Anterior cingulate cortex (tissue), 58 donors: ENCODE measurements at places on chromosomes 13 and 19.

DNA sequence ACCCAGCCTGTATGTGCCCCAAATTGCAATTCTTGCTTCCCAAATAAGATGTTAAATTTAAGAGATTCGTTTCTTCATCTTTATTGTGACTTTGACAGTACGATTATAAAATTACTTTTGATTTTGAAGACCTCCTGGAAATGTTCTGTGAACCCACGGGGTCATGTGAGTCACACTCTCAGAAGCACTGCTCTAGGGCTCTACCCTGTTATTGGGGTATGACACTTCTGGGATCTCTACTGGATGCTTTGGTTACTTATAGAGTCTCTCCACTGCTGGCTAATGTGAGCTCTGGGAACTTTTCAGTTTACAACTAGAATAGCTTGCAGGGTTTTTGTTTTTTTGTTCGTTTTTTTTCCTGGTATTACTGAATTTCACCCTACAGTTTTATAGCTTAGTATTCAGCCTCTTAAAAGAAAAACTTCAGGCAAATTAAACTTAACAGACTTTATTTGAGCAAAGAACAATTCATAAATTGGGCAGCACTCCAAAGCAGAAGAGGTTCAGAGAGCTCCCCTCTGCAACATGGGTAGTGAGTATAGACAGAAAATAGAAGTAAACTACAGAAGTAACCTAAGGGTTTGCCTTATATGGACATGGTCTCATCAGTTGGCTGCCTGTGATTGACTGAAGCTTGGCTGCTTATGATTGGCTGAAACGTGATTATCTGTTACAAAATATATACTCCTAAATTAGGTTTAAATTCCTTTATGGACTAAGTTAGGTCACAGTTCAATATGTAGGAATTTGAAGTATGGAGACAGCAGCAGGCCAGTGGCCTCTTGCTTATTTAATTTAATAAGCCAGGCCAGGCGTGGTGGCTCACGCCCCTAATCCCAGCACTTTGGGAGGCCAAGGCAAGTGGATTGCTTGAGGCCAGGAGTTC lies 28.5 kb upstream of the PSPC1 start:
- DNase-seq: no peak

DNA sequence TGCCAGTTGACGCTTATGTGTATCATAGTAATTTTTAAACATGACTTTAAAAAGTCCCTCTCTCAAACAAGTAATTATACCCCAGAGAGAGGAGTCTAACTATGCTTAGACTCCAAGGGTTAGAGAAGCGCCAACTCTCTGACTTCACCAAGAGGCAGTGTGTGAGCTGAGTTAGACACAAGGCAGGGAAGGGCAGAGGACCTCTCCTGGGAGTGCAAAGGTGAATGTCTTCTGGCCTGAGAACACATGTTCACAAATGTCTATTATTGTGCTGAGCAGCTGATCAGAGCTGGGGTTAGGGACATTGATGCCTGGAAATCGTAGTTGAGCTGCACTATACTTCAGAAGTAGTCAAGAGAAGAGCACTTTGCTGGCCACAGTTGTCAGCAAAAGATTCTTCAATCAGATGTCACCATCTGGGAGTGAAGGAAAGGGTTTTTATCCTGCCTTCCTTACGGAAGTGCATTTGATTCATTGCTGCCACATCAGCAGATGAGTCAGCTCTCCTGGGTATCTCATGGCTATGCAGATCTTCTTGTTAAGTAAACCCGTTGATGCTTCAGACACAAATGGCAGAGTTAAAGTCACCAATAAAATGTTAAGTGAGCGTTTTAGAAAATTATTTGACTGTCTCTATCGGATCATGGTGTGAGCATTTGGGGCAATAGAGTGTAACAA lies 283.2 kb upstream of the ARGLU1 start:
- DNase-seq: no peak

DNA sequence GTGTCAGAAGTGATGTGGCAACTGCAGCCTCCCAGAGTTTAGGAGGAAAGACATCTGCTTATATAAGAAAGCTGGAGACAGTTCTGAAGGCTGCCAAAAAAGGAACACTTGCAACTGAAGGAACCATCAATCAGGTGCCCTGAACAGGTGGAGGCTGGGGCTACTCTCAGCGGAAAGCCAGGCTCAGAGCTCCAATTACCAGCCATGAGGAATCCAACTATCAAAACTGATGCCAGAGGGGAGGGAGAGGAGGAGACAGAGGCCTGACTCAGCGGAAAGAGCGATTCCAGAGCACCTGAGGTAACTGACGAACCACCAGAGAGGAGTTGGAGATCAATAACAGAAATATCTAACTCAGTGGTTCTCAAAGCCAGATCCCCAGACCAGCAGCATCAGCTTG lies 24.3 kb downstream of the LEUTX start:
- no peak for DNase-seq

GRCh38 chr13:34207334-34207733 lies 389.4 kb downstream of the RFC3 start:
- DNase-seq: no peak

GRCh38 chr13:93769607-93770006 lies 543.0 kb downstream of the GPC6 start:
- no peak for DNase-seq

GRCh38 chr19:33291623-33292534 lies 10.5 kb downstream of the CEBPA start:
- no peak for DNase-seq

DNA sequence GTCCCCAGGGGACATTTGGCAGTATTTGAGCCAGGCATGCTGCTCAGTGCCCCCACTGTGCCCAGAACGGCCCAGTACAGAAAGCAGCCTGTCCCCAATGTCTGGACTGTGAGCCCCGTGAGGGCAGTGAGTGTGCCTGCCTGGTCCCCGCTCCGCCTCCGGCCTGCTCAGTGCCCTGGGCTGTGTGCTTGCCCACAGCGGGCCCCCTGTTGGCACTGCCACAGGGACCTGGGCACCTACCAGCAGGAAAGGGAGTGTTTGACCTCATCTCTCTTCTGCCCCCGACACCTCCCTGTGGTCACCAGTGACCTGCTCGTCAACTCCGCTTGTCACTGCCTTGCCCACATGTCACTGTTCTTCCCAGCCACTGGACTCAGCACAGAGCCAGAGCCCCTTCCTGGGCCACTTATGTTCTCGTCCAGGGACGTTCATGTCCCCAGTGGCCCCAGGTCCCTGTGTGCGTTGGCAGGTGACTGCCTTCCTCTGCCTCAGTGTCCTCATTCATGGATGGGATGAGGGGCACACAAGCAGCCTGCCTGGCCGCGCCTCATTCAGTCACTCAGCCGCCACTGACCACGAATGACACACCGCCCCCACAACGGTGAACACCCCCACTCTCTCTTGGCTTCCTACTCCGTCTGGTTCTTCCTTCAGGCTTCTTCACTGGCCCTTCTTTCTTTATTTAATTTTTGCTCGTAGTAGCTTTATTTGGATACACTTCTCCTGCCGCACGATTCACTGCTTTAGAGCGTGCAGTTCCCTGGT lies 2.8 kb downstream of the FZR1 start:
- no peak for DNase-seq

DNA sequence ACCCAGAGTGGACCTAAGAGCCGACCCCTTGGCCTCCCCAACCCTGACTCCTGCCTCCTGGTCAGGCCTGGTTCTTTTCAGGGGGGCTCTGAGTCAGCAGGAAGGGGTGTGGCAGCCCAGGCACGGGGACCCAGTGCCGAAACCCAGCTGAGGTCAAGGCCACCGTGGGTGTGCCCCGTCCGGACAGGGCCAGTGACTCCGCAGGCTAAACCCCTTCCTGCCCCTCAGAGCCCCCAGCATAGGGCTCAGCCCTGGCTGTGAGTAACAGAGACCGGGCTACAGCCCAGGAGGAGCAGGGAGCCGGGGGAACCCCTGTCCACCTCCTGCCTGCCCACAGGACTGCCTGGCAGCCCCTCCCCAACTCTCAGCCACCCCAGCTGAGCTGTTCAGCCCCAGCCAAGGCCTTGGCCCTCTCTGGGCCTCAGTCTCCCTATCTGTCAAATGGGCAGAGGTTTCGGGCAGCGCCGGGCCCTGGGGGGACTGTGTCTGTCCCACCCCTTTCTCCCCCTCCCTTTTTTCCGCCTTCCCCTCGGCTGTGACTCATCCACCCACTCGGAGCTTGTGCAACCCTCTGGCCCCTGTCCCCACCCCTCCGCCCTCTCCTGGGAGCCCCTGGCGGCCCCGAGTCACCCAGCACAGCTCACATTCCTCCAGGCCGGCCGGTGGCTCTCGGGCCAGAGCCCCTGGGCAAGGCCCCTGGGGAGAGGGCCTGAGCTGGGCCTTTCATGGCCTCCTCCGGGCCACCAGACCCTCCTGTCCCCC lies 8.6 kb downstream of the ZBTB7A start:
- DNase-seq: no peak

DNA sequence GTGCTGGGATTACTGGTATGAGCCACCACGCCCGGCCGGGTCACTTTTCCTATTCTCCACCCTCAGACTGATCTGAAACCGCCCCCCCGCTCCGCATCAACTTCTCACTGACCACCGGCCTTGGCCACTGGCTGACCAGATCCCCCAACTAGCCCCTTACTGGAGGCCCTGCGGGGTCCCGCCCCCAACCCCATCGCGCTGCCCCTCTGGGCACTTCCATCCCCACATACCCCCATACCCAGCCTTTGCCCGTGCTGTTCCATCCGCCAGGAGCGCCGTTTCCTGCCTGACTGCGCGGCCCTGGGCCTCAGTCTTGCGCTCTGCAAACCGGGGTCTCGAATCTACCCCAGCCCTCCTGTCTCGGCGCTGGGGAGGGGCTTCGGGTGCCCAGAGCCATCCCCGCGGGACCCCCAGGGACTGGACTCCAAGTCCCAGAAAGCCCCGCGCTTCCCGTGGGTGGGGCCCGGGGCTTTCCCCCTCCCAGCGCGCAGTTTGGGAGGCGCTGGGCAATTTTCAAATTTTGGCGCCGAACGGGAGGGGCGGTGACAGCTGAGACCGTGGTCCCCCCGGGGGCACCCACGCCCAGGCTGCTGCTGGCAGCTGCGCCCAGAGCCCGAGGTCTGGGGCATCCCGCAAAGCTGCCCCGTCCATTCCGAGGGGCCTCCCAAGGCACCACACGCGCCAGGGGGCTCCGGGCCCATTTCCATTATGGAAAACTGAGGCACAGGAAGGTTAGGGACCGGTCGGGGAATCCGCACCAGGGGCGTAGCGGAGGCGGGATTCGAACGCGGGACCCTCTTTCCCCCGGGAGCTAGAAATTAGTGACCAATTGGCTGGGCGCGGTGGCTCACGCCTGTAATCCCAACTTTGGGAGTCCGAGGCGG lies 5.2 kb upstream of the LMNB2 start:
- DNase-seq: no peak

DNA sequence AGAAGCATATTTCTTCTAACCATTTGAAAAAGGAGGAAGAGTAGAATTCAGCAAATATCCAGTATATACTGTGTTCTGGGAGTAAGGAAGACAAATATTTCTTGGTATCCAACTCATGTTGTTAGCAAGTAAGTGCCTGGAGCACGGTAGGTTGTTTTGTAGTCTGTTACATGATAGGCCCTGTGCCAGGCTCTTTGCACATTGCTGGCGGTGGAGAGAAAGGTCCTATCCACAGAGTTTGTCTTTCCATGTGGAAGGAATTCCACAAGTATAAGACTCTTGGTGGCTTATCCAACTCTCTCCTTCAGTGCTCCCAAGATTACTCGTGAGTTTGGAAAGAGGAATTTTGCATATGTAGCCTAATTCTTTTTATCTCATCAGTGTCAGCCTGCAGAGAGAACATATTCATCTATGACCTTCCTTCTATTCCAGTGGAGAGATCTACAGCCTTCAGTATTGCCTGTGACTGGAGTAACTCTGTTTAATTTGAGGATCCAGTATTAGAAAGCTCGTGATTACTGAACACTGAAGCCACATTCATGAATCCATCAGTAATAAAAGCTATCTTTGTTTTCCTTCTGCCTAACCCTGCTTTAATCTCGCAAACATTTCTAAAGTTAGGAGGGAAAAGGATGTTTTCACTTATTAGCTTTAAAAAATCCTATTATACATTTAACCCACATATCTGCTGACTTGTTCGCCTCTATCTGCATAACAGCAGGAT lies 183.9 kb upstream of the CSNK1A1L start:
- DNase-seq: no peak

GRCh38 chr19:30036154-30037129 lies 94.4 kb downstream of the URI1 start:
- DNase-seq: no peak

DNA sequence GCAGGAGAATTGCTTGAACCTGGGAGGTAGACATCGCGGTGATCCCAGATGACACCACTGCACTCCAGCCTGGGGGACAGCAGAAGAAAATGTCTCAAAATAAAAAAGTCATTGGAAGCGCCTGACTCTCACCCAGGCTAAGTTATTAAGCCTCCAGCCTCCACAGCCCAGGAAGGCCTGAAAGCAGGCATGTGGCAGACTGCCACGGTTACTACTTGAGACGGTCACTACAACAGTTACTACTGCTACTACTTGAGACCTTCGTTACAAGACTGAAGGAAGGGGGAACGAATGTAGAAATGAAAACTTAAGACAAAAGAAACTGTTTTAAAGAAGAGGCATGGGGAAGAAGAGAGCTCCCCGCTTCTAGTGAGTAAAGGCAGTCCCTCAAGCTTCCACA lies 9.6 kb downstream of the PRR22 start:
- no peak for DNase-seq
